ENCODE measurements at places on chromosomes 16 and 17.

DNA sequence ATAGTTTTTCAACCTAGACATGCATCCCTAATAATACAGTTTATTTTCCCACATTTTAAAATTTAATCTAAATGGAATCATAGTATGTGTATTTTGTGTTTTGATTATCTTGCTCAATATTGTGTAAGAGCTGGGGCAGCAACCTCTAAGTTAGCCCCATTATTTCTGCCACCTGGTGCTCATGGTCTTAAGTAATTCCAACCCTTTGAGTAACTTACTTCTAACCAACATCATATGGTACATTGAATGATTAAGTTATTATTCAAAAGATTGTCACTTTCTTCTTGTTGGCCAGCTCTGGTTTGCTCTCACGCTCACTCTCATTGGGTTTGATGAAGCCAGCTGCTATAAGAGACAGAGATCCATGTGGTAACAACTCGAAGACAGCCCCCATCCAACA lies 3.9 kb upstream of the KRTAP4-3 start:
- no peak for DNase-seq

DNA sequence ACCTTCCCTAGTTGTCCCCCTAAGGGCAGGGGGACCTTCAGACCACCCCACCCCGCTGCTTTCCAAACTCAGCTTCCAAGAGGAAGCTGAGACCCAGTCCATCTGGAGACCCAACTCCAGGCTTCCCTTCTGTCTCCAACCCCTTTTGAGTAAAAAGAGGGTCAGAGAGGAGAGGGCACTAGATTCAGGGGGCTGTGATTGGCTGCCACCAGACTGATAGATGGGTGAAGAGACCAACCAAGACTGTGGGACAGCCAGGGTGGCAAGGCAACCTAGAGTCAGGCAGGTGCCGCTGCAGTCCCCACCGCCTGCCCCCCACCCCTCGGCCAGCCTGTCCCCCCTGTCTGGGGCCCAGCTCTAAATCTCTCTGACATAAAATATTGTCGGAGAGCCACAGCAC lies 92.5 kb downstream of the SDK2 start:
- DNase-seq, result no peak

GRCh38 chr16:24010440-24011089 lies 174.8 kb downstream of the PRKCB start:
- peak; percentile 4 for DNase-seq

DNA sequence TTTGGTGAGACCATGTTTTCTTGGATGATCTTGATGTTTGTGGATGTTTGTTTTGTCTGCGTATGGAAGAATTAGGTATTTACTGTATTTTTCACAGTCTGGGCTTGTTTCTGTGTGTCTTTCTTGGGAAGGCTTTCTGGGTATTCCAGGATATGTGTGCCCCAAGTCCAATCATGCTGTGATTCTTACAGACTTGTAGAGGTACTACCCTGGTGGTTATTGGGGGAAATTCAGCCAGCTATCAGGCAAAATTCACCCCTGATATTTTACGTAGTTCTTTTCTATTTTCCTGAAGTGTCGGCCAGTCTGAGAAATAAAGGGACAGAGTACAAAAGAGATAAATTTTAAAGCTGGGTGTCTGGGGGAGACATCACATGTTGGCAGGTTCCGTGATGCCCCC lies 33.4 kb upstream of the ARL4D start:
- DNase-seq, result no peak

GRCh38 chr16:6250511-6250910 lies 1082.1 kb upstream of the RBFOX1 start:
- no peak for DNase-seq

DNA sequence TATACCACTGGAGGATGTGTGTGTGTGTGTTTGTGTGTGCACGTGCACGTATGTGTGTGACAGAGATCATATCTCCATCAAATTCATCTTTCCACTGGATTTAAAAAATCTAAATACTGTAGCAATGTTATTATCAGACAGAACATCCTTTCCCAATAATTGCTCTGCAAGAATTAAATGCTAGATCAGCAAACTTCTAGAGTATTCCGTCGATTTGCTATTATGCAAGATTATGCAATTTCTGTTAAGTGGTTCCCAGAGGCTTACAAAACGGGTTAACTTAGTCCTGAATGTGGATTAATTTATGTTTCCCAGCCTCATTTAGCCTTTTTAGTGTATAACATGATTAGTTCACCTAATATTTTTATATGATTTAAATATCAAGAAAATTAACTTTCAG lies 44.5 kb upstream of the CNTNAP4 start:
- DNase-seq, result no peak

- no peak for DNase-seq
These were observed 55.4 kb upstream of the DNAJA2 start for GRCh38 chr16:47028767-47029377.

- no peak for DNase-seq
These were observed 2.5 kb downstream of the PRAC2 start for GRCh38 chr17:48725288-48726064.

GRCh38 chr17:62884781-62885180 lies 76.7 kb upstream of the MARCHF10 start:
- no peak for DNase-seq

DNA sequence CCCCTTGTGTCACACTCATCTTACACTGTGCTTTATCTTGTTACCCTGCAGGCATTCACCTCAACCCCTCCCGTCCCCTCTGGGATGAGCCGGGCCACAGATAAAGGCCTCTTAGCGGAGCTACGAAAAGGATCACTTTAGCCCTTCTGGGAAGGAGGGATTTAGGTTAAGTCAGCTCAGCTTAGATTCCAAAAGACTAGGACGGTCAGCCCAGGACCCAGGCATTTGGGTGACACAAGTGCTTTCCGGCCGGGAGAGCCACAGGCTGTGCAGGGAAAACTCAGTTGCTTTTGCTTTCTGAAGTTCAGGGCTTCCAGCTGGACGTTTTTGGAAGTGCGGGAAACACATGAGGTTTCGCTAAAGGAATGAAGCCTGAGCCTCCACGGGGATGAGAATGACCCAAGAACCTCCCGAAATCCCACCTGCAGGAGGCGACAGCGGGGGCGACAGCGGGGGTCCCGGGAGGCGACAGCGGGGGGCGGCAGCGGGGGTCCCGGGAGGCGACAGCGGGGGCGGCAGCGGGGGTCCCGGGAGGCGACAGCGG lies 11.6 kb upstream of the METRNL start:
- DNase-seq, result no peak

DNA sequence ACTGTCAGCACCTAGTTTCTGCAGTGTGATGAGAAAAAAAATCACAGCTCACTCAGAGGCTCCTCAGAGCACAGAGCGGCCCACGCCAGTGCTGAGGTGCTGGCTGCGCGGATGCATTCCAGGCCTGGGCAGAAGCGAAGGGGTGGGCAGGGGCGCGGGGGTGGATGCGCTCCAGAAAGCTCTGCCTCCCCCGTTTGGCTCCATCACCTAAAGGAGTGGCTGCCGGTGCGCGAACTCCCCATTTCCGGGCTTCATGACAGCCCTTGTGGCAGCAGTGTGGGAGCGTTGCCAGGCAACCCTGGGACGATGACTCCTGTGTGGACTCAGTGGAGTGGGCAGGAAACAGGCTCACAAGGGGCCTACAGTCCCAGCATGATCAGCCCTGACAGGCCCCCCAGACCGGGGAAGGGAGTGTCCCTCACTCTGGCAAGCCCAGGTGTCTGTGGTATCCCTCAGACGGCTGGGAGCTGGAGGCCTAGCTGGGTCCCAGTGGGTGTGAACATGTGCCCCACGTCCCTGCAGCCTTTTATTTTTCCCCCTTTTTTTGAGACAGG lies 32.8 kb upstream of the NUDT16L1 start:
- no peak for DNase-seq

DNA sequence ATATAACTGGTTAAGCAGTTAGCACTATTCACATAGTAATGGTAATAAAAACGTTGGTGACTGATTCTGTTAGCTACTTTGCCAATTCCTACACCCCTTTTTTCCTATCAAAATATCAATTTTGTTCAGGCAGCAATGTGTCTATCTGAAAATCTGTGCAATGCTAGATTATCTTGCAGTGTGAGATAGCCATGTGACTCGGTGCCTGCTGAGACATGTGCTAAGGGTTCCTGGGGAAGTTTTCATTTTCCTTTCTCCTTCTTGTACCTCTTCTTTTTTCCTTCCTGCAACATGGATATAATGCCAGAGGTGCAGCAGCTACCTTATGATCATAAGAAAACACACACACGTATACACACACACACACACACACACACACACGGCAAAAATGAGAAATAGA lies 100.5 kb upstream of the SHISA6 start:
- no peak for DNase-seq

- DNase-seq, result no peak
These were observed 1.7 kb downstream of the EMP2 start for GRCh38 chr16:10578474-10579316.

DNA sequence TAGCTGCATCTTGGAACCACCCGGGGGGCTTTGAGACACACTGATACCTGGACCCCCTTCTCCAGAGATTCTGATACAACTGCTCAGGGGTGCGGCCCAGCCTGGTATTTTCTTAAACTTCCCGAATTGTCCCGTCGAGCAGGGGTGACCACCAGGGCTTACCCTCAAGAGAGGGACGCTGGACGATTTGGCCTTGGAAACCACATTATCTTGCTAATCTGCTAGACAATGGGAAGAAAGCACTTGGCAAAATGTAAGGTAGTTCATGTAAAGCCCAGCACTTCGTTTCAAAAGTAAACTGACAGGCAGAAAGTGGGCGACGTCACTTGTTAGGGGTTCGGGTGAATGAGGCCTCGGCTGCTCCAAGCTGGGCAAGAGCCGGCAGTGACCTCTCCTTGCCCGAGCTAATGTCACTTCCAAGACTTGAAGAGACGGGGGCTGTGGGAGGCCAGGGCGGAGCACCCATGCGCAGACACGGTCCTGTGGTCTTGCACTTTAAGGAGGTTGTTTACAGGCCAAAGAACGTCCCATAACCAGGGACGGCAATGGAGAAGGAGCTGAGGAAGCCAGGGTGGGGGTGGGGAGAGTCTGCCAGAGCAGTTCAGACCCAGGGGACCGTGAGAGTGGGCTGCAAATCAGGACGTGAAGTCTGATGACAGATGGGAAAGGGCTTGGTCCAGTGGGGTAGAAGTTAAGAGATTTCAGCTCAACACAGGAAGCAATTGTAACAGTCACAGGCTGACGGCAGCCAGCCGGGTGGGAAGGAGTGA lies 152.7 kb upstream of the GSE1 start:
- DNase-seq, result no peak

GRCh38 chr16:2197765-2198164 lies 1.4 kb upstream of the CASKIN1 start:
- DNase-seq, result no peak

DNA sequence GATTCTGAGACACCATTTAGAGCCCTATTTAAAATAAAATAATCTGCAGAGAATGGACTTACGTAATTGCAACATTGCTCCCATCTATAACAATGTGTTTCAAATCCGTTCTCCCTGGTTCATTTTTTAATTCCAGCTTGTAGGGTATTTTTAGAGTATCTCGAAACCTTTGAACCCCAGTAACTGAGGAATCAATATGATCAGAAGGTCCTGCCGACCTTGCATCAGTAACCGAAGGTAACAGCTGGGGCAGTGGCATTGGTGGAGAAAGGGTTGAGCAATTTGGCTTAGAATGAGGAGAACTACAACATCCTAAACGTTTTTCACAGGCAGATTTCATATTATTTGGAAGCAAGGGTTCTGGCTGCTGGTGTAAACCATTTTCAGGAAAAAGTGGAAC lies 49.3 kb downstream of the N4BP1 start:
- no peak for DNase-seq
